Neural crest cell (in vitro differentiated cells): ENCODE measurements at places on chromosomes 13 and 19.

GRCh38 chr19:42282819-42283187 lies 13.8 kb downstream of the CIC start:
- no peak for DNase-seq

DNA sequence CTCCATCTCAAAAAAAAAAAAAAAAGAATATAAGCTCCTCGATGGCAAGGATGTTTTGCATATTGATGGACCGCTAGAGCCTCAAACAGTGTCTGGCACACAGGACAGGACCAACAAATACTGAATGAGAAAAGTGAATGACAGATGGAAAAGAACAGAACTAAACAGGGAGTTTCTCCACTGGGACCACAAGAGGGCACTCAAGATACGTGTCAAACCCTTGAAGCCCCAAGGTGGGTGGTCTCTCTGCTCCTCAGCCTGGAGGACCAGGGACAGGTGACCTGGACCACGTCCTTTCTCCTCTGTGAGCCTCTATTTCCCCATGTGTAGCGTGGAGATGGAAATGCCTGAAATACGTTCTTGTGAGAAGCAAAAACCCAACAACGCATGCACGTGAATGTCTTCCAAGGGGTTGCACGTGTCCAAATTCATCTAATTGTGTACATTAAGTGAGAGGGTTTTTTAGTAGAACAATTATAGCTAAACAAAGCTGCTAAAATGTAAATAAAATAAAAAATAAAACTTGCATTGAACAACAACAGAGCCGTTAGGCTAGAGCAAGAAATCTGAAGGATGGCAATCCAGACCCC lies 5.7 kb upstream of the CDC42EP5 start:
- peak; percentile 58 for DNase-seq

GRCh38 chr19:19385896-19386869 lies 19.3 kb upstream of the GATAD2A start:
- DNase-seq = no peak

DNA sequence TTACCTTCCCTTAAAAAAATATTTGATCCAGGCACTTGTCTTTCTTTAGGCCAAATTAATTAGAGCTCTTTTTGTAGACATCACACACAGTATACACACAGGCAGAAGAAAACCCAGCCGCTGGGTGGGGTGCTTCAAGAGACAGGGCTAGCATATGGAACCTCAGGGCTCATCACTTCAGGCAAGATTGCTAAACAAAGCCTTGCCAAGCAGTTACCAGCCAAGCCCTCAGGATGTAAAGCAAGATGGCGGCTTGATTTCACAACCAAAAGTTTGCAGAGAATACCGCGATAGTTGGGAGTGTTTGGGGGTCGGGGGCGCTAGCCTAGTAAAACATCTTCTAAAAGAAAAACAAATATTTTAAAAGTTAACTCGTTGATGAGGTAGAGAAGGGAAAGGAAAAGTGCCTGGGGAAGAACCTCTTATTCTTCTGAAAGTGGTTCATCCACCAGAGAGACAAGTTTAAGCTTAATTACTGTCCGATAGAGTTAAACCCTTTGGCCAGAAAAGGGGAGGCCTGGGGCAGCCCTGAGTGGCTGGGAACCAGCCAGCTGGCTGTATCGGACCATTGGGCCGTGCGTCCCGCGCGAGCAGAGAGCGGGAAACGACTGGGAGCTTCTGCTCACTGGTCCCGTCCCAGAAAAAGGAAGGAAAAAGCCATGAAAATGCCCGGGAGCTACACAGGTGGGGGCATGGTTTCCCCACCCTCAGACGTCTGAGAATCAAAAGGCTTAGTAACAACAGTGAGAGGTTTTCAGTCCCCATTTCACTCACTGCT lies 254.9 kb upstream of the PCDH20 start:
- no peak for DNase-seq

GRCh38 chr19:5918463-5919079 lies 4.5 kb downstream of the CAPS start:
- no peak for DNase-seq

DNA sequence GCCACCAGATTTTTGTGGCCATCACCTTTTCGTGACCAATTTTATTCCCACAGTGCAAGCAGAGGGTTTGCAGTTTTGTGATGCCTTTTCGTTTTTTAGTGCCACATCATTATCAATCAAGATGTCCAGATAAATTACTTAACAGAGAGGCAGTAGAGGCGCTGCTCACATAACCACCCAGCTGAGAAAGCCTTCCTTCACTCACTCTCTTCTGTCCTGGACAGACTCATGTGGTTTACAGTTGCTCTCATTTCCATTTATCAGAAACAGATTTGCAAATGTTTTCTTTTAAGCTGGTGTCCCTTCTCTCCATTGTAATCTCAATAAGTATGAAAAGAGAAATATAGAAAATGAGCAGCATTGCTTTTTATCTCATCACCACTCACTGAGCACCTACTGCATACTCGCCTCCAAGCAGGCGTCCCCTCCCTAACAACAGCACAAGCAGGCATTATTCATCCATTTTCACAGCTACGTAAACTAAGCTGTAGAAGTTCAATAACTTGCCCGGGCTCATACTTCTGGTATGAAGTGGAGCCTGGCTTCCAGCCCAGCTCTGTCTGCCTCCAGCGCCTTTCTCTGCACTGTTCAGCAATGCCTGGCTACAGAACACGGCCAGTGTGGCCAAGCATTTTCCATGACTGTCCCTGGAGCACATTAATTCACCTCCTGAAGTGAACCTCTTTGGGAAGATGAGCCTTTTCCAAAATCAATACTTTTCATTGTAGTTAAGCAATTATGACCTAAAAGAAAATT lies 34.6 kb upstream of the KATNAL1 start:
- DNase-seq = no peak

DNA sequence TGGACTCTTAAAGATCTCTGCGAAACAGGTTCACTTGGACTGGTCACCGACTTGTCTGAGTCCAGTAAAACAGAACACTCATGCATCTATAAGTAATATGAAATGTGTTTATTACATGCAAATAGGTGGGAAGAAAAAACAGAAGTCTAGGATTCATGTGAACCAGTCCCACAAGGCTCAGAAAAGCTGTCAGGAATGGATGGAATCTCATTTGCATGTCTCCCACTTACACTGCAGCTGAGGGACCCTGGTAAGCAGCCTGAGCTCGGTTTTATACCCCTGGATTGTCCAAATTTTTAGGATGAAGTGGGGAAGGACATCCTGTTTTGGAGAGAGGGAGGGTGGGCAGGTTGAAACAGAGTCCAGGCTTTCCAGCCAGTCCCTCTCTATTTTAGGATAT lies 1545.1 kb upstream of the PCDH20 start:
- no peak for DNase-seq

GRCh38 chr19:13969897-13970296 lies 17.6 kb downstream of the DCAF15 start:
- no peak for DNase-seq

DNA sequence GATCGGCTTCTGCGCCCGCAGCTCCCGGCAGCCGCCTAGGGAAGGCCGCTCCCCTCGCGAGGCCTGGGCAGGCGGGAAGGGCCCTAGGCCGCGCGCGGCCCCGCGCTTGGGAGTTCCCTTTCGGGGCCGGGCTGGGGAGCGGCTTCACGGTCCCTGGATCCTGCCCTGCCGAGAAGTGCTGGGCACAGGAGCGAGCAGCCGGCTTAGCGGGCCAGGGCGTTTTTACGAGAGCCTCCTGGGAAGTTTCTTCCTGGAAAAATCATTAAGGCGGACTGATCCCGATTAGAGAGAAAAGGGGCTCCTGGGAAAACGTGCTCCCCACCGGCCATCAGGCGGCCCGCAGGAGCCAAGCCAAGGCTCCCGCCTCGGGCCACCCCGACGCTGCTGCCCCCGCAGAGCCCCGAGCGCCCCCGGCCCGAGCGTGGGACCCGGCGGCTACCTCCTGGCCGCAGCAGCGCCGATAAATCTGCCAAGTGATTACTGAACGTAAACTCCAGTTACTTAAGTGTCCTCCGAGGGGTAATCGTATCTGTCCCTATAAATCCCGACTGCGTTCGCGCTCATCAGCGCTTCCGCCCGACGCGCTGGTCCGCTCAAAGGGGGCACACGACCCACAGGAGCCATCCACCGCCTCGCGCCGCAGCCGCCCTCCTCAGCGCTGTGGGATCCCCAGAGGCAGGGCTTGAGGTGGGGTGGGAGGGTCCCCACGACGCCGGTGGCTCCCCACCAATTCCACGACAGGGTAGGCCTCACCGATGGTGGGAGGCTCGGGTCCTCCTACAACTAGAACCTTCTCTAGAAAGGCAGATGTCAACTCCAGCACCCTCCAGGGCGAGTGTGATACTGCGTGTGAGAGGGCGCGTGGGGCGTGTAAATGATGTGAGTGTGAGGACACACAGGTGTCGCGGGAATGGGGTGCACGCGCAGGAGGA lies 2.8 kb downstream of the ZIC5 start:
- DNase-seq = no peak

- no peak for DNase-seq
Observed at GRCh38 chr19:738509-739128, 12.3 kb upstream of the MISP start.

DNA sequence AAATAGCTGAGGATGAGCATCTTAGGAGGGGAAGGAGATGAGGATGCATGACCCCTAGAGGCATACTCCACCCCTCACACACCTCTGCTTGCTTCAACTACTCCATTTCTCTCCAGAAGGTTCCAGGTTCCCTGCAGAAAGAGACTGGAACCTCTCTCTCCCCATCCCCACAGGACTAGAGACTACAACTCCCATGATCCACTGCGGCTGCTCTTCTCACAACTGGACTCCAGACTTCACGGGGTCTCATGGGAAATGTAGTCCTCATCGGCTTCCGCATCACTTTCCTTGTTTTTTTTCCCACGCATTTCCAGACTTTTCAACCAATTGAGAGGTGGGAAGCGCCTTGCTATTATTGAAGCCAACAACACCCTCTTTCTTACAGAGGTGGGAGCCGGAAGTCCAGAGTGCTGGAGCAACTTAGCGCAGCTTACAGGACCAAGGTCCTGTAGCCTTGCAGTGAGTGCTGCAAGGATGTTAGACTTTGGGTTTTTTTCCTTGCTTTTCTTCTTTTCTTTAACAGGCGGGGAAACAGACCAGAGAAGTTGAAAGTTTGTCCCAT lies 13.9 kb upstream of the CACNG6 start:
- DNase-seq = peak; percentile 64
